ENCODE measurements at places on chromosomes 7 and 10.
A peak's percentile ranks its signal among the peaks of the same experiment; 100 is the strongest.

- no peak for DNase-seq
These were observed at the start of gene PLPP4 for GRCh38 chr10:120456626-120457430. Gene PLPP4 (plus strand): TSS chr10:120457227. CDS start chr10:120457306, 79 bp downstream.

GRCh38 chr10:50439187-50439586, 184.6 kb downstream of the SGMS1 start:
- no peak for DNase-seq

GRCh38 chr10:47140761-47141348, 159.1 kb upstream of the GDF10 start:
- DNase-seq, result no peak

GRCh38 chr7:123966936-123967335, 41.9 kb downstream of the SPAM1 start:
- no peak for DNase-seq

- DNase-seq, result no peak
These were observed 610.3 kb downstream of the PTPRN2 start for GRCh38 chr7:157977306-157977705.

DNA sequence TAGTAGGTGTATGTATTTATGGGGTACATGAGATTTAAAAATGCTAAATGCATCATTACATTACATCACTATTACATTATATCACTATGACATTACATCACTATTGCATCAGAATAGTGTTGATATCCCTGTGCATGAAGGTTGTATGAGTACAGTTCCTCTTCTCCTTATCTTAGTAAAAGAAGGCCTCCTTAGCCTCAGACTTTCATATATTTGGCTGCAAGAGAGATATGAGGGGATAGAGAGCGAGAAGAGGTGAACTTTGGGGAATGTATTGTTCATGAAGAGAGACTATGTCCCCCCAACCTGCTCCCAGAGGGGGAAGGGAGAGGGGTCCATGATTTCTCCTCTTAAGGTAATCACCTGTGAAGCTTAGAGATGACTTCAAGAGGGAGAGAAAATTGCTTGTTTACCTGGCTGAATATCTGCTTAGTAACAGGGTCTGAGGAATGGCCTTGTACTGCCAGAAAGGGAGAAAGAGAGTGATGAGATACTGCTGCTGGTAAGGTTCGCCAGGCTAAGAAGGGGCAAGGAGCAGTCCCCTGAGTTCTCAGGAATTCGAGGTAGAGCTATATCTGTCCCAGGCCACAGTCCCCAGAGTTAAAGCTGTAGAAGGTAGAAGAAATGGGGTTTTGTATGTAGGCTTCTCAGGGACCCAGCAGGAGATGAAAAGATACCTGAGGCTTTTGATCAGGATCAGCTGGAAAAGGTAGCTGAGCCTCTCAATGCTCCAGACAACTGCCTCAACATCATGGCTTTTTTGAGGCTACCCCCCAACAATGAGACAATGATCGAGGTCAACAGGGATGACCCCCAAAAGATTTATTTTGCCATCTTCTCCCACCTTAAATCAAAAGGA, 168.4 kb upstream of the WNT16 start:
- DNase-seq, result no peak

DNA sequence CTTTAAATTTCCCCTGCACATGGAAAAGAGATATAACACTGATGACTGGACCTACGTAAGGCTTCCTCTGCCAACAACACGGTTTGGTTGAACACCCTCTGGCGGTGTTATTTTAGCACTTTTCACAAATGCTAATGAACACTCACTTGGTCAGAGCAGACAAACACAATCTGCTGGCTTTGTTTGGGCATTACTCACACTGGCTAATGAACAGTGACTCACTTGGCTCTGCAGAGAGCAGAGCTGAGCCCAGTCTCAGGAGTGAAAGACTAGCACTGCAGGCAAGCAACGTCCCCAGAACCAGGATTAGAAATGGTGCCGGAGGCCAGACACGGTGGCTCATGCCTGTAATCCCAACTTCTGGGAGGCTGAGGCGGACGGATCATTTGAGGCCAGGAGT, 430.8 kb downstream of the PLXNA4 start:
- DNase-seq, result no peak

DNA sequence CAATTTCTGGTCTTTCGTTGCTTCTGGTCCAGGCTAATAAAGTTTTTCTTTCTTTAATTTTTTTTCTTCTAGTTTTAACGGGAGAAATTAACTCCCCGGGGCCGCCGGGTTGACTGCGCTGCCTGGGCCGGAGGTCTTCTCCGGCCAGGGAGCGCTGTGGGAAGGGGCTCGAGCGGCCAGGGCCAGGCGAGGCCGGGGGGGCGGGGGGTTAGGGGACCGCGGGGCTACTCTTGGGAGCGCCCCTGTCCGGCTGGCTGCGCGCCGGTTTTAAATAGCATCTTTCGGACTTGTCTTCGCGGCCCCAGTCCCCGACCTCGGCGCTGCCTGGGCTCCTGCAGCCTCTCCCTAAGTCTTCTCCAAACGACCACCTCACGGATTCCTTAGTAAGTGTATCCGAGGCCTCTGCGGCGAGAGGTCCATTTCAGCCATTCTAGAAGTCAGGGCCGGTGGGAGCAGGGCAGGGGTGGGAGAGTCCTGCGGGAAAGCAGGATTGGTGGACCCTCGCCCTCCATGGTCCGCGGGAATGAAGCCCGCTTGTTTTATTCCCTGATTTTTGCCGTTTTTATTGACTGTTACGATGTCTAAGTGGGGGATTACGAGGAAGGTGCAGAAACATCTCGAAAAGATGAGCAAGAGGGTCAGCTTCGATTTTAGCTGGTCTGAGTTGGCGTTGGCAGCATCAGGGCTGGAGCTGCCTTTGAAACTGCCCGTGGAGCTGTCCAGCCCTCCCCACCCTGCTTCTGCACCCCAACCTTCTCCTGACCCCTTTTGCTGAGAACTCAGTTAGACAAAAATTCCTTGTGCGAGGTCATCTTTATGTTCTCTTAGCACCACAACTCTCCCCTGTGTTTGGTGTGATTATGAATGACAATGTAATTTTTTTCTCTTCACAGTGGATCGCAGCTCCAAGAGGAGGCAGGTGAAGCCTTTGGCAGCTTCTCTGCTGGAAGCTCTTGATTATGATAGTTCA, 555 bp downstream of the PHF14 start:
- DNase-seq, result peak; percentile 22

- no peak for DNase-seq
These were observed 366.4 kb downstream of the INHBA start for GRCh38 chr7:41336455-41336952.

- no peak for DNase-seq
These were observed 32.1 kb downstream of the KMT2C start for GRCh38 chr7:152403726-152404125.

DNA sequence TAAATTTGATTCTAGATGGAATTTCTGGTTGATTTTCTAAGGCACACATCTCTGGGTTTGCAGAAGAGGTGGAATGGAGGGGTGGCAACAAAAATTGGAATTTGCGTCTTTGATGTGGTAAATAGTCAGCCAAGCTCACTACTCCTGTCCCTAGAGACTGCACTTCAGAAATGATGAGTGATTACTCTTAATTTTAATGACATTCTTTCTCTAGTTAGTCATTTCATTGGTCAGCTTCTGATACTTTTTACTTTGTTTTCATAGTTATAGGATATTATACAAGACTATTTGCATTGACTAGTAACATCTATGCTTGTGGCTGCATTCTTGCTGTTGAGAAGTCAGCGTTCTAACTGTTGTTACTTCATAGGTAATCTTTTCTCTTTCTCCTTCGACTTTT, 658.3 kb downstream of the SUGCT start:
- no peak for DNase-seq

DNA sequence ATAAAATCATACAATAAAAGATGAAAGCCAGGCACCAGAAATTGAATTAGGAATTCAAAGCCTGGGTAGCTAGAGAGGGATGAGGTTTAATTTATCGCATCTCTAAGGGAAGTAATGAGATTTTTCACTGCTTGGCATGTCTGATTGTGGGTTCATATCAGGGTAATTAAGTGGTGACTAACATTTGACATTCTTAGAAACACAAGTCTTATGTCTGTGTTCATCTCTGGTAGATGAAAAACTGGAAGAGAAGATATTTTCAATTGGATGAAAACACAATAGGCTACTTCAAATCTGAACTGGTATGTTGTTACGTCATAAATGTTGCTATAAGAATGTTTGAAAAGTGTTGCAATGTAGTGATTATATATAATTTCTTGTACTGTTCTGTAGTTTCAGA, 36.8 kb upstream of the ARMS2 start:
- no peak for DNase-seq

- no peak for DNase-seq
These were observed 488.4 kb downstream of the ACTR3B start for GRCh38 chr7:153247926-153248325.

DNA sequence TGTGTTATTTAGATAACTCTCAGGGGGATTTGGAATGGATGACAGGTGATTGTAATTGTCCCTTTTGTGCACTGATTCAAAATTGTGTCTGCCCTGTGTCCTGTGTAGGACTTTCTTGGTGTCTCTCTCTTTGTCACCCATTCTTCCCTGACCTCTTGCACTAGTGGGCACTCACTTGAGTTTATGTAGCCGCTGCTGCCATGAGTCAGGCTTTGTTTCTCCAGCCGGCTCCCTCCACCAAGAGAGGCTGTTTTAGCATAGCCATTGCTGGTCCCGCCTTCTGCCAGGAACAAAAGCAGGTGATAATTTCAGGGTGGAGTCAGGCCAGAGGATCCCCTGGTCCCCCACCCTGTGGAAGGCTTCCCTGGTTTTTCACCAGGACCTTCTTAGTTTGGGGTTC, 8.4 kb downstream of the COL17A1 start:
- DNase-seq, result no peak

- DNase-seq, result no peak
These were observed 2.9 kb downstream of the C1QL3 start for GRCh38 chr10:16518822-16519221.

DNA sequence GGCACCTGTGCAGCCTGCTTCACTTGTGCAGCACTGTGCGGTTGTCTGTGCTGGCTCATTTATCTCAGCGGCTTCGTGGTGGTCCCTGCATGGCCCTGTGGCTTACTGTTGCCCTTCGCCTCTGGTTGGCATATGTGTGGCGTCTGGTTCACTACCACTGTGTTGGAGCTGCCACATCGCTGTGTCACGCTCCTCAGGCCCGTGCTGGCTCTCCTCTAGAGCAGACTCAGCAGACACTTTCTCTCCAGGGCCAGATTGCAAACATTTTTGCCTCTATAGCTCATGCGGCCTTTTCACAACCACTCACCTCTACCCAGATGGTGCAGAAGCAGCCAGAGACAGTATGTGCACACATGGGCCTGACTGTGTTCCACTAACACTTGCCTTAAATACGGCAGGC, 37.9 kb downstream of the PPP2R2D start:
- no peak for DNase-seq

DNA sequence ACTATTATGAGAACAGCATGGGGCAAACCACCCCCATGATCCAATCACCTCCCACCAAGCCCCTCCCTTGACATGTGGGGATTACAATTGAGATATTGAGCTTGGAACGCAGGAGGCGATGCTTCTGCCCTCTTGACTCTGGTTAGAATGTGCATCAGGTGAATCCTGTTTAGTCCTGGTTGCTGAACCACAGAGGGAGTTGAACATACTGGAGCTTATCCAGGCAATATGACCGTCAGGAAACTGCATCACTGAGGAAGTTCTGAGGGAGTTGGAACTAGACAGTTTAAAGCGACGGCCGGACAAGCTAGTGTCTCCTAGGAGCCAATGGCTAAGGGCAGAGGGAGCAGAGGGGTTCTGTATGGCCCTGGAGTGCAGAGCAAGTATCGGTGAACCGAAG, 31.8 kb upstream of the GARS1 start:
- no peak for DNase-seq

DNA sequence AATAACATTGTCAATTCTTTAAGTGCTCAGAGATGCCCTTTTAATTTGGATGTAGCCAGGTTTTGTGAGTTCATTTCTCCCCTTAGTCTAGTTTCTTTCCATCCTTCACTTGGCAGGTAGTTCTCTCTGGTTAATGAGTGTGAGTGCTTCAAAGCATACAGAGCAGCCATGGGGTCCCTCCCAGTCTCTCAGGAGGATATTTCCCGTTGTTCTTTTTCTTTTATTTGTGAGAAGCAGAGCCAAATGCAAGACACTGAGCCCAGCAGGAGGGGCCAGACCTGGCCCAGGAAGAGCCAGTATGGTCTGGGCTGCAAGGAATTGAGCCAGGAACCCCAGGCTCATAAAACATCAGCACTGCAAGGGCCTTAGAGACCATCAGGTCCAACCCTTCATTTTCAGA, 52.4 kb downstream of the PLCE1 start:
- DNase-seq, result no peak

DNA sequence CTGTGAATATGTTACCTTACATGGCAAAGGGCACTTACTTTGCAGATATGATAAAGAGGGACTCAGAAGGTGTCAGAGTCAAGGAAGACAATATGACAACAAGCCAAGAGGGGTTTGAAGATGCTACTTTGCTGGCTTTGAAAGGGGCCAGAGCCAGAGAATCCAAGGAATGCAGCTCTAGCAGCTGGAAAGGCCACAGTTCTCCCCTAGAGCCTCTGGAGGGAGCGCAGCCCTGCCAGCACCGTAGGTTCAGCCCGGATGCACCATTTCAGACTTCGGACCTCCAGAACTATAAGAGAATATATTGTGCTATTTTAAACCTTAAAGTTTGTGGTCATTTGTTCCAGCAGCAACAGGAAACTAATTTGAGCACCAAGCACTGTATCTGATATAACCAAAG, 32.9 kb upstream of the WDR11 start:
- no peak for DNase-seq

DNA sequence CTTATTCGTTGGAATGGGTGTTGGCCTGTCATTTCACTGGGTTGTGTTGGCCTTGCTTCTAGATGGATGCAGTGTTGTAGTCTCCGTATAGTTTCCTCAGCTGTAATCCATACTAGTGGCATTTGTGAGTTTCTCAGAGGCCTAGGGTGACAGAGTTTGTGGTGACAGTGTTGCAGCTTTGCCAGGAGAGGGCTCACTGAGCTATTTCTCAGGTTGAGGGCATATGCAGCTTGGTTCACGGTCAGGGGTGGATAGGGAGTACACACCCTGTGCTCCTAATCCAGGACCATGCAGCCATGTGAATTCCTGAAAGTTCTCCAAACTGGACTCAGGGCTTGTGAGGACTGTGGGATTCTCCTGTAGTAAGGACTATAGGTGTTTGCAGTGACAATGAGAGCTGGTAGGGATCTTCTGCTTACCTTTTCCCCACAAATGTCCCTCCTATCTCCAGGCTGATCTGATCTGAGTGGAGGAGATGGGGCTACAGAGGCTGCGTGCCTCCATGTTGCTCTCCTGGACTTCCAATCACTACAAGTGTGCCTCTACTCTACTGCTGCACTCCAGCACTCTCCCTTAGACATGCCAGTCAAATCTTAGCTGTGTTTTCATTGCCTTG, 229.0 kb downstream of the STK31 start:
- DNase-seq, result no peak

DNA sequence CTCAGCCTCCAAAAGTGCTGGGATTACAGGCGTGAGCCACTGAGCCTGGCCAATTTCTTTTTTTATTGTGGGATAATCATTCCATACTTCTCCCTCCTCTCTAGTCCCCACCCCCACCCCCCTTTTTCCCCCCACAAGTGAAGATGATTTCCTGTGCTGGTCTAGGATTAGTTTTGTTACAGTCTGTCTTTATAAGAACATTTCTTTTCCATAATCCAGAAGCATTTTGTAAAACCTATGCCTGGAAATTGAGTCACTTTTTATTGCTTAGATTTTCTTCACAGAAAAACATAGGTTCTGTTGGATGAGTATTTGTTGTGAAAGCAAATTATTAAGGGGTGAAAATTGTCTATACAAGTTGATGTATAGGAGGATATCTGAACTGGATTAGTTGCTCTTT, 98.9 kb downstream of the KAT6B start:
- no peak for DNase-seq
